OCI-LY7 (cell line): ENCODE measurements at places on chromosomes 3 and 15.

DNA sequence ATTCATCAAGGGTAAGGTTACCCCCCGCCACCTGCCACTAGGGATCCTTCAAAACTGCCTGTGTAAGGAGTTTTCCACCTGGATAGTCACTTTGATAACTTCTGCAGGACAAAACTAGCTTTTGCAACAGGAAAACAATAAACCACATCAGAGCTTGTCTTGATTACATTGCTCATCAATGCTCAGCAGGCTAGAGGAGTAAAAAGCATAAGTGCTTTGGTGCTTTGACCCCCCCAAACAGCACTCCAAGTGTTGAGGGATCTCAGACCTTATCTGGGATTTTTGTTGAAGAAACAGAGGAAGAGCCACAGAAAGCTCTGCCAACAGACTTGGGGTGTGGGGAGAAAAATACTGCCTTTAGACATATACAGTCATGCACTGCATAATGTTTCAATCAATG, 10.8 kb upstream of the PHLDB2 start:
- no peak for DNase-seq

DNA sequence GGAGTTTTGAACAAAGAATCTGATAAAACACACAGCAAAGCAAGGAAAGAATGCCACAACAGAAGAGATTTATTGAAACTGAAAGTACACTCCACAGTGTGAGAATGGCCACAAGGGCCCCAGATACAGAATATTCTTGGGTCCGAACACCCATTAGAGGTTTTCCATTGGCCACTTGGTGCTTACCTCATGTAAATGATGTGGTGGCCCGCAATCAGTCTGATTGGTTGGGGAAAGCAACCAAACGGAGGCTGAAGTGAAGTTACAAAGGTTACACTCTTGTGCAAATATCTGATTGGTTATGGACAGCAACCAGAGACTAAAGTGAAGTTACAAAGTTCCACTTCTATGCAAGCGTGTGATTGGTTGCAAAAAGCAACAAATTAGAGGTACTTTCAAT, 20.4 kb downstream of the NSUN3 start:
- DNase-seq = no peak

DNA sequence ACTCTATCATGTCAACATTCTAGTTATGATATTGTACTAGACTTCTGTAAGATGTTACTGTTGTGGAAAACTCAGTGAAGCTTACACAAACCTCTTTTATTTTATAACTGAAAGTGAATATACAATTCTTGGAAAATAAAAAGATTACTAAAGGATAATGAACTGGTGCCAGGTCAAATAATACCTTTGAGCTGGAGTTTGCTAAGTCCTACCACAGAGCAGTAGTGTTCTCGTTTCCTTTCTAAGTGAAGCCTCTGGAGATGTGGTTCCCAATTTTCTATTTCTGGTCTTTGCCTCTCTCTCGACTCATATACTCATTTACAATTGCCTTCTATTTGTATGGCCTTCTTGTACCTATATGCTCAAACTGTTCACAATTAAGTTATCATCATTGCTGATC, 942.9 kb downstream of the SQOR start:
- DNase-seq = no peak

- no peak for DNase-seq
These were observed 287.4 kb upstream of the CTNNB1 start for GRCh38 chr3:40911928-40912327.
